Stimulated activated CD4-positive, alpha-beta T cell treated with anti-CD3 and anti-CD28 coated beads, Interleukin-2, amount 100 ng/mL, for 48 hours (primary cell): ENCODE measurements at places on chromosomes 4 and X.

DNA sequence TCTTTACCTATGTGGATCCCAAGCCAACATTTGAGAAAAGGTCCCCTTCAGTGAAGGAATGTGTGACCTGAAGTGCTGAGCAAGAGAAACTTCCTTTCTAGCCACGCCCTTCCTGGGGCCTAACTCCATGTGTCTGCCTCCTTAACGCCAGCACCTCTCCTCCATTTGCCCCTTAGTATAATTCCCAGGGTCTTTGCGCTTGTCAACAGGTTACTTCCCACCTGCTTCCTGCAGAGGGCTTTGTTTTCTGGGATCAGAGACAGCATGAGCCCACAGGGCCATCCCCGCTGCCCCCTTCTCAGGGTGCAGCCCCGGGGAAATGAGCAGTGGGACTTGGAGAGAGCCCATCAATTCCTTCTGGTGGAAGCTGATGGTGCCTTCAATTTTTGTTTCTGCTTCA, 45.9 kb upstream of the DRD5 start:
- no peak for DNase-seq

GRCh38 chr4:174099712-174100111, 183.8 kb downstream of the FBXO8 start:
- no peak for DNase-seq

GRCh38 chrX:154443992-154444754, at the start of gene FAM50A:
Gene FAM50A, plus strand, starts transcription at chrX:154444141. Its CDS starts 95 bp downstream, at chrX:154444236.
- DNase-seq: peak; percentile 60

DNA sequence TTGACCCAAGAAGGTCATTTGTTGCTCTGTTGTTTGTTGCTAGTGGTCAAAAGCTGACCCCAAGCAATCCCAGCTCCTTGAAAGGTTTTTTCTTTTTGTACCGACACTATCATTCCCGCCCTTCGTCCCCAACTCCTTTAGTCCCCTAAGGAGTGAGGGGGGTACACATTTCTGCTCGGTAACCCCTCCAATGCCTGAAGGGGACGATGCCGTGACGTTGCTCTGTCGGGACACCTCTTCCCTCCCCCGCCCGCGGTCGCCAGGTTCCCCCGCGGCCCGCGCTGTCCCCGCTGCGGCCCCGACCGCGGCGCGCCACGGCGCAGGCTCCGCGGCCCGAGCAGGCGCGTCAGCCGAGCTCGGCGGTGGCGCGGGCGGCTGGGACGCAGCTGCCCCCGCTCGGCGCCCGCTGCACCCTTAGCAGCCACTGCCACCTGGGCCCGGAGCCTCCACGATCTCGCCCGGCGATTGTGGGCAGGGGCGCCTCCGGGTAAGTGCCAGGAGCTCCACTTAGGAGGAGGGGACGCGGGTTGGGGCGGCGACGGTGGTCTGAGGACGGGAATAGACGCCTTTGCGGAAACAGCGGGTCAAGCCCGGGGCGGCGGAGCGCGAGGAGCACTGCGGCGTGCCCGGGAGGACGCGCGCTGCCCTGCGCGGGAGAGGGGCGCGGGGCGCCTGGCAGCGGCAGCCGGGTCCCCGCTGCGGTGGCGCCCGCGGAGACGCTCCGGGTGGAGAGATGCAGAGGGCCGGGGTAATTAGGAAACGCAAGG, at the start of gene GLRB:
TSS of gene GLRB (plus strand) at position 340 of the 767 bp plus-strand sequence. CDS start 1,875 bp downstream, outside the sequence.
- no peak for DNase-seq

GRCh38 chr4:177434667-177435066, 7.6 kb downstream of the AGA start:
- no peak for DNase-seq

DNA sequence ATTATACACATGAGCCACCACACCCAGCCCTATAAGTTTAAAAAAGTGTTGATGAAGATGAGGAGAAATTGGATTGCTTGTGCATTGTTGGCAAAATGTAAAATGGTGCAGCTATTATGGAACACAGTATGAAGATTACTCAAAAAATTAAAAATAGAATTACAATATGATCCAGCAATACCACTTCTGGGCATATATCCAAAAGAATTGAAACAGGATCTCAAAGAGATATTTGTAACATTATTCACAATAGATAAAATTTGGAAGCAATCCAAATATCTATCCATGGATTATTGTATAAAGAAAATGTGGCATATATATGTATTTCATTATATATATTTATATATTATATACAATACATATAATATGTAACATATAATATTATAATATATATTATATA, 515.6 kb upstream of the GNPDA2 start:
- DNase-seq: no peak

DNA sequence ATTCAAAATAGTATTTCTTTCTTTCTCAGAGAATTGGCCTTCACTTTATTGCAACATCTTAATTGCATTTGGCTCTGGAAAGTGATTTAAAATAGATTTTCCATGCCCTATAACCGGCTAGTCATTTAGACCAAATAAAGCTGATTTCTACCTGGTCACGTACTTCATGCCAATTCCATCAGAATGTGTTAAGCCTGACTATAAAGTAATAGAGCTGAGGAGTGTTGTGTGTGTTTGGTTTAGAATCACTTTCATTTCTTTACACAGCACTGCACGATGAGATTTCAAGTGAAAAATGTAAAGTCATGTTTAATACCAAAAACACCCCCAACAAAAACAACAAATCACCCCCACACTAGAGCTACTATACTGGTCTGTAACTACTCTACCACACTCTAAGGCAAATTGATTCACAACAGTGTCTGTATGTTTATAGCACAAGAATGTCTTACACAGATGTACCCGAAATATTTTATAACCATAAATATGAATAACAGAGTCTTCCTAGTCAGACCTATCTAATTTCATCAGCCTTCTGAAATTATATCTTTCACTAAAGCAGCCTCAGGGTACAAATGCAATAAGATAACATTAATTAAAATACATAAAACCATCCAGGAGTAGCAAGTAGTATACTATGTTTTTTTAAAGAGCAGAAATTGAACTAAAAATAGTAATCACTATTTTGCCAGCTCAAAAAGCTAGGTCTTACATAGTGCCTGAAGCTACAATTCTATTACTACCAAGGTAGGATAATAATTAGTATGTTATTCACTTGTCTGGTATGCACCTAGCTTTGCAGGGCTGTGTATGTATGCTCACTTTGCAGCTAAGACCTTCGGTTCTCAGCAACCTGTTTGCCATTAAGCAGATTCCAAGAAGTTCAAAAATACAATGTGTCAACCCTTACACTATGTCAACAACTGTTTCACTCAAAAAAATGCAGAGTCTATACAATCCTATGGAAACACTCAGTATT, 28.4 kb downstream of the APBB2 start:
- DNase-seq: no peak

GRCh38 chrX:31279359-31279758, 207.5 kb upstream of the FTHL17 start:
- no peak for DNase-seq

GRCh38 chr4:124090021-124090420, 622.5 kb downstream of the ANKRD50 start:
- no peak for DNase-seq

- no peak for DNase-seq
These were observed 1.3 kb upstream of the INTU start for GRCh38 chr4:127631420-127631819.

GRCh38 chrX:68627986-68628385, 19.5 kb upstream of the STARD8 start:
- no peak for DNase-seq

- no peak for DNase-seq
These were observed 55.1 kb downstream of the F9 start for GRCh38 chrX:139585613-139586012.

DNA sequence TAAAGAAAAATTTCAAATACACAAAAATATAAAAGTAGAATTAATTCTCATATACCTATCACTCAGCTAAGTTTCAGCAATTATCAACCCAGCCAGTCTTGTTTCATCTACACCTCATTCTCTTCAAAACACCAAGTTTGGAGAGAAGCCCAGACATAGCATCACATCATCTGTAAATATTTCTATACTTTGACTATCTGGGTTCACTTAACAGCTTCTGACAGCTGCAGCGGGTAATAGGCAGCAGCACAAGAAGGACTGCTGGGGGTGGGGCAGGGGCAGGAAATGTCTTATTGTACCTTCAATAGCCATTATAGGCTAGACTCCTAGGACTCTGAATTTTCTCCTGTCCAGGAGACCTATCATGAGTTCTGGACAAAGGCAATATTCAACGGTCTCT, 54.1 kb downstream of the PHF8 start:
- no peak for DNase-seq

GRCh38 chrX:154333837-154334271, 38.3 kb downstream of the TKTL1 start:
- DNase-seq: no peak

- DNase-seq: no peak
These were observed 45.1 kb downstream of the TBC1D9 start for GRCh38 chr4:140710908-140711622.

GRCh38 chr4:40550948-40551462, 78.7 kb downstream of the RBM47 start:
- no peak for DNase-seq

GRCh38 chrX:96563646-96564045, 121.0 kb upstream of the DIAPH2 start:
- no peak for DNase-seq

DNA sequence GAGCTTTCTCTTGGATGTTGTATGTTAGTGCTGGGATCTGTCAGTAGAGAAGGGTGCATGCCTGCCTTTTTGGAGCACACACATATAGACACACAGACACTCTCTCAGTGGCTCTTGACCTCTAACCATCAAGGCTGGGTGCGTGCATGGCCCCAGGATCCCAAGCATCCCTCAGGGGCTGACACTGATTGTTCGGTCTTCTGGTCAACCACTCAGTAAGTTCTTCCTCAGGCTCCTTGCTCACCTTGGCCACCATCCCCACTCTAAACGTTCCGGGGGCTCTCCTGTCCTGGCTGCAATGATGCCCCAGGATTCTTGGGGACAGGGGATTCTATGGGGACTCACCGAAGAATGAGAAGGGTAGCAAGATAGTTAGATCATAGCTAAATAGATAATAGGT, 179.6 kb downstream of the SHOX start:
- no peak for DNase-seq

DNA sequence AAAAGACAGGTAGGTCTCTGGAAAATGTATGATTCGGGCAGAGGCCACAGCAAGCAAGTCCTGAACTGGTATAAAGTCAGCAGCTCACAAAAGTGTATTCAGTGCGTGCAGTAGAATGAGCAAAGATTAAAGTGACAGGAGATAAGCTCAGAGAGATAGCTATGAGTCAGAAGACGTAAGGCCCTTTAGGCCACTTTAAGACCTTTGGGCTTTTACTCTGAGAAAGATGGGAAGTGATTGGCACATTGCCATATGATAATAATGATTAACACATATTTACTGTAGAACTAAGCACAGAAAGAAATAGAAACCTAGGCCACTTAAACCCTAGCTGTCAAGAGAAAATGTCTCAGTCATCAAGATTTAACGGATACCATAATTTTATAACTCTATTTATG, 51.7 kb downstream of the TBCK start:
- DNase-seq: no peak

DNA sequence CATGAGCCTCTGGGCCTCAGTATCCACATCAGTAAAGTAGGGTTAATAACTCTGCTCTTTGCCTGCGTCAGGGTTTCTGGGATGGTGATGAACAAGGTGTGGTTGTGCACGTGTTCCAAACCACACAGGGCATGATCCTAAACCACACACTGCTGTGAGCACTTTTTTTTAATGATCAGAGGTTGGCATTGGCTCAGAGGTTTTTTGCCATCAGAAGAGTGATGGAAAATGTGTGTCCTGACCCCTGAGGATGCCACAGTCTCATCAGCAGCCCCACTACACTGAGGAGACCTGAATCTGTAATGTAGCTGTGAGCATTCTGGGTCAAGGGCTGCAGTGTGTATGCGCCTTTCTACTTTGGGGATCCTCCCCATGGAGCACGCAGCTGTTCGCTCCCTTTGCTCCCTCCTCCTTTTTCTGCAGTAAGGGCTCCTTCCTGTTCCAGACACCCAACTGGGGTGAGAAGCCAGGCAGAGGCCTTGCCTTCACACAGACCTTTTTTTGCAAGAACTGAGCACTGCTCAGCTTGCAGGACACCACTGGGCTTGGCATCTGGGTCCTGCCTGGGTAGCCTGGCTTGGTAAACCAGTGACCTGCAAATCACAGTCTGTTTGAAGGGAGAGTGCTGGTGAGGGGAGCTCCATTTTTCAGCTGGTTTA, 87.5 kb downstream of the MAMLD1 start:
- no peak for DNase-seq

- DNase-seq: no peak
These were observed 16.9 kb downstream of the OTUD5 start for GRCh38 chrX:48940404-48940955.

DNA sequence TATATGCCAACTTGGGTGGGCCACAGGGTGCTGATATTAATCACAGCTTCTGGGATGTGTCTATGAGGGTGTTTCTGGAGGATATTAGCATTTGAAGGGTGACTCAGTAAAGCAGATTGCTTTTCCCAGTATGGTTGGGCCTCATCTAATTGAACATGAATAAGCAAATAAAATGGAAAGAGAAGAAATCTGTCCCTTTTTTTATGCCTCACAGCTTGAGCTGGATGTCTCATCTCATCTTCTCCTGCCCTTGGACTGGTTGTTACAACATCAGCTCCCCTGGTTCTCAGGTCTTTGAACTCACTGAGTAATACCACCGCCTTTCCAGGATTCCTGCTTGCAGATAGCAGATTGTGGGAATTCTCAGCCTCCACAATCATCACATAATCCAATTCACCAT, 1149.2 kb downstream of the PCDH18 start:
- no peak for DNase-seq

DNA sequence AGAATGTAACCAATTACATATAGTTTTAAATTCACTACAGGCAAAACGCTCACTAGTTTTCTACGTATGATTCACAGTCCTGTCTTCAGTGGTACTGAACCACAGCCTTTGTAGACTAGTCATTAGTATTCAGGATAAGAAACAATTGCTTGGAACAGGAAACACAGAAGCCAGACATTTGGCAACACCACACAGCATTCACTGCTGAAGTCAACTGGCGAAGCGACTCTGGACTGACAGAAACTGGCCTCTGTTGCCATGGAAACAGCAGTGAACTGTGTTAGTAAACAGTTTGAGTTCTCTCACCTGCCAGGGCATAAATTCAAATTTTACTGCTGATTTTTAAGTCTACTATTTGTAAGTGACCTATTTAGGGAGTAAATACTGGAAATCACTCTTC, 57.6 kb downstream of the MAPK10 start:
- no peak for DNase-seq

DNA sequence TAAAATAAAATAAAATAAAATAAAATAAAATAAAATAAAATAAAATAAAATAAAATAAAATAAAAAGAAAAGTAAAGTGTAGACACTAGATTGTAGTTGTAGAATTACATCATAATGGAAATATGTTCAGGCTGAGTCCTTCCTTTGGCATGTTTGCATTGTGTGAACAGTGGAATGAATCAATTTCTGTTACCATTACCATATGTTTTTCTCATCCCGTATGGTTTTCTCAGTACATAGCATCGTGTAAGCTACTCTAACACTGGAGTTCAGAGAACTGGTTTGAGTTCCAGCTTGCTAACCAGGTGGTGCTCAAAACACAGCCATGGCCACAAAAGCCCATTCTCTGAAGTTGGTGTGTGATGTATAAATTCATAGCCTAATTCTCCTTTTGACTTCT, 45.9 kb downstream of the USP11 start:
- no peak for DNase-seq

GRCh38 chrX:23503835-23504539, 163.3 kb upstream of the PRDX4 start:
- no peak for DNase-seq

GRCh38 chrX:111504941-111505340, 6.5 kb upstream of the SERTM2 start:
- DNase-seq: no peak
